ENCODE measurements at places on chromosomes 1 and 21.

GRCh38 chr1:184596950-184597645 lies 157.6 kb downstream of the EDEM3 start:
- no peak for DNase-seq

DNA sequence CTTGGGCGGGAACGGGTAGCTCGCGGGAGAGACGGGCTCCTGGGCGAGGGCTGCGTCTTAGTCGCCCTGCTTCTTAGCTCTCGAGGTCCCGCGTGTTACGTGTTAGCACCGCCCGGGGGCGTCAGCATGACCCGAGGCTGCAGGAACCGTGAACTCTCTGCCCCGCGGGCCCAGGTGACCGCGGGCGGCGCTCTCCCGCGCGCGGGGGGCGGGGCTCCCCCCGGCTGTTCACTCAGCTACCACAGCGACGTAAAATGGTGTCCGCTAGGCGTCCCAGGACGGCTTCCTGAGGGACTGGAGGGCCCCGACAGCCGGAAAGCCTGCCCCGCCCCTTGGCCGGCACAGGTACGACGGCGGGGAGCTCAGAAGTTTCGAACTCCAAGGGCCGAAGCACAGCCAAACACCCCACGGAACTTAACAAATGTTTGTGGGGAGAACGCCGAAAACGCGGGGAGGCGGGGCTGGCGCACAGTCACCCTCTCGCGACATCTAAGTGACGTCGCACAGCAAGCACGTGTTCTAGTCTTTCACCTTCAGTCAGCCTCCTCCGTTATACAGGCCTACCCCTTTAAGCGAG lies 780 bp upstream of the RBM15 start:
- DNase-seq: no peak

GRCh38 chr1:184424157-184424556 lies 37.3 kb downstream of the C1orf21 start:
- no peak for DNase-seq

- no peak for DNase-seq
Observed at GRCh38 chr21:42650033-42650370, 3.4 kb upstream of the PDE9A start.

GRCh38 chr1:54888080-54888733 lies 1.2 kb upstream of the DHCR24 start:
- no peak for DNase-seq

- no peak for DNase-seq
Observed at GRCh38 chr1:106995970-106996369, 60.5 kb upstream of the PRMT6 start.

DNA sequence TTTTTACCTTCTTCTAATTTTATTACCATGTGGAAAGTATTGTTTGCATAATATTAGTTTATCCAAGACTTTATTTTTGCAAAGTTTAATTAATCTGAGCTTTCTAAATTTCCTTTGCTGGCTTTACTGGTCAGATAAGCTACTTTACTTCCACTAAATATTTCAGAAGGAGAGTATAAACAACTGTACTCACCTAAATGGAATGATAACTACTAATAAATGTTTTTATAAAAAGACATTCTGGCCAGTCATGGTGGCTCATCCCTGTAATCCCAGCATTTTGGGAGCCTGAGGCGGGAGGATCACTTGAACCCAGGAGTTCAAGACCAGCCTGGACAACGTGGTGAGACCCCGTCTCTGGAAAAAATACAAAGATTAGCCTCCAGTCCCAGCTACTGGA lies 36.0 kb downstream of the ATP8B2 start:
- DNase-seq: no peak

DNA sequence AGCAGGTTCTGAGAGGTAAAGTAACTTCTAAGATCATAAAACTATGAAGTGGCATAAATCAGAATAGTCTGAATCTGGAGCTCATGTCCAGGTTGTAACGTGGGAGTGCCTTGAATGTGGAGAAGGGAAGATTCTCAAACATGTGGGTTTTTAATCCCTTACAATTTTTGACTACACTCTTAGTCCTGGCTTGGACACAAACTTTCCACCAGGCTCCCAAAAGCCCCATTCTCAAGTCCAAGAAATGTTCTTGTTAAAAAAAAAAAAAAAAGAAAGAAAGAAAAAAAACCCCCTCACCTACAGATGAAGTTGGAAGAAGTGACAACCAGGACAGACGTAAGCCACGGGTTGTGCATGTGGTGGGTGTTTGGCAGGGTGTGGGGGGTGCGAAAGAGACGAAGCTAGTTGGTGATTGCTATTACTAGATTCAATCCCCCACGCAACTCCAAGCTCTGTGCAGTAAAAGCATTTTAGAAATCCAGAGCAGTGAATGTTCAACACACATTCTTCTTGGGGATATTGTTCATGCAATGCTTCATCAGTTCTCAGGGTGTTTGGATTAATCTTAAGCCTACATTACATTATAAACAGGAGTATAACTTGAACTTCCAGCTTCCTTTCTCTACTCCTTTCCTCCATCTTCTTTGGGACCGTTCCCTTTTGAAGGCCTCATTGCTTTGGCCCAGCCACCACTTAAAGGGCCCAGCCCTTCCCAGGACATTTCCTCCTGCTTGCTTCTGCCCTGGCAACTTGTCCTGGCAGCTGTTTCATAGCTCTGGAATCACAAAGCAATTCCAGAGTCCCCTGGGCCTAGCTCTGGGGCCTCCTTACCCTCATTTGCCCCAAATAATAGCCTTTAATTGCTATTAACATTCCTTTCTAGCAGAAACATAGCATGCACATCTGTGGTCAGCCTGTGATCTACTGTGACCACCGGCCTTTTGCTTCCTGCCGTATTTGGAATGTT lies 41.8 kb downstream of the PHC2 start:
- no peak for DNase-seq

DNA sequence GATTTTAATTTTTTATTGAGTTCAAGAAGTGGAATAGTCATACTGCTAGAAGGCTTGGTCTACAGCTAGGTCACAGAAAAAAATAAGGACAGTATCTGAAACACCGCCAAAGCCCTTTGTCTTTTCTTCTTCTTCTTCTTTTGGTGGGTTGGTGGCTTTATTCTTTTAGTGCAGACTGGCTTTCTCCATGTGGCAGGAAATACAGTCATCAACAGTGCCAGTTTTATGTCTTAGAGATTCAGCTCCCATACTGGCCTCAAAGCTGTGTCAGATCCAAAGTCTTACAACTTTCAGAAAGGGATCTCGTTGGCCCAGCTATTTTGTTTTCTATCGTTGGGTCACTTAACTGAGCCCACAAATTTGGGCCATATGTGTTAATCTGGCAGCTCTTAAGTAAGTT lies 58.2 kb downstream of the FNBP1L start:
- DNase-seq: no peak

- DNase-seq: no peak
Observed at GRCh38 chr1:185151215-185151614, 5.5 kb downstream of the TRMT1L start.

GRCh38 chr1:233183226-233184020 lies 112.1 kb downstream of the PCNX2 start:
- DNase-seq: no peak

DNA sequence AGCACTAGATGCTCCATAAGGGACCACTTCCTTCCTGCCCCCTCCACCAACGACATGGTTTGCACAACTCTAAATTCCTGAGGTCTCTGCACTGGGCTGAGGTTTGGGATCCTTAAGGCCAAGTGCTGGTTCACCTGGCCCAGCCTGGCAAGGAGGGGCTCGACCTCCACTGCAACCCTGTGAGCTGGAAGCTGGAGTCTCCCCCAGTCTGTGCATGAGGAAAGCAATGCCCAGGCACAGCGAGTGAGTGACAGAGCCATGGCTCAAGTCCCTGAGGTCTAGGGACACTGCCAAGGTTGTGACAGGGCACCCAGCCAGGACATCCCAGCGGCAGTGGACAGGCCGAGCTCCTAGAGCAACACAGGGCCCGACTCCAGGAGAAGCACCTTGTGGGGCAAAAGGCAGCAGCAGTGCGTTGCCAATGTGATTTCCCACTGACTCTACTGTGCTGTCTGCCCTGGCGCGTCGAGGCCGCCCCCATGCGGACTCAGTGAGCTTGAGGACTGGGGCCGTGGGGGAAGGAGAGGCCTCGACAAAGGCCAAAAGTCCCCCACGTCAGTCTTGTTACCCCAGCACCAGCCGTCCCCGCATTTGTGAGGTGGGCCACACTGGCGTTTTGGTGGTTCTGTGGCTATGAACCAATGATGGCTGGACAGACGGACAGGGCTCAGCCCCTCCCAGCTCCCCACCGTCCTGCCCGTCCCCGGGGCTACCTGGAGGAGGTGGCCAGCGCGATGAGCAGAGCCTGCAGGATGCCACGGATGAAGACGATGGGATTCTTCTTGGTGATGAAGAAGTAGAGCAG lies 30.0 kb downstream of the PODN start:
- no peak for DNase-seq

GRCh38 chr1:231882790-231883189 lies 256.2 kb downstream of the DISC1 start:
- no peak for DNase-seq

GRCh38 chr1:12552111-12552888 lies 65.7 kb downstream of the DHRS3 start:
- no peak for DNase-seq

DNA sequence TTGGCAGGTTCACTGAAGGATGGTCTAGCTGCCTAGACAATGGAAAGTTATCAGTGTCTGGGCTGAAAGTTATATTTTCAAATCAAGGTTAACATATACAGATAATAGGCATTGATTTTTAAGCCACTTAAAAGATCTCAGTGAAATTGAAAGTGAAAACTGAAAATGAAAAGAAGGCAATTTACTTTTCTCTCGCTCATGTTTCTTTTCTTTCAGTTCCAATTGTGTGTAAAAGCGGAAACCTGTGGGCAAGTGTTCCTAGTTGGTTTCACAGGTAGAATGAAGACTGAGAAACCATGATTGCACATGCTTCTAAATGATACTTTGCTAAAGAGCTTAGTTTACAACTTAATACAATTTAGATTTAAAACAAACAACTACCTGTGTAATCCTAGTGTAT lies 383.7 kb downstream of the ZP4 start:
- no peak for DNase-seq

DNA sequence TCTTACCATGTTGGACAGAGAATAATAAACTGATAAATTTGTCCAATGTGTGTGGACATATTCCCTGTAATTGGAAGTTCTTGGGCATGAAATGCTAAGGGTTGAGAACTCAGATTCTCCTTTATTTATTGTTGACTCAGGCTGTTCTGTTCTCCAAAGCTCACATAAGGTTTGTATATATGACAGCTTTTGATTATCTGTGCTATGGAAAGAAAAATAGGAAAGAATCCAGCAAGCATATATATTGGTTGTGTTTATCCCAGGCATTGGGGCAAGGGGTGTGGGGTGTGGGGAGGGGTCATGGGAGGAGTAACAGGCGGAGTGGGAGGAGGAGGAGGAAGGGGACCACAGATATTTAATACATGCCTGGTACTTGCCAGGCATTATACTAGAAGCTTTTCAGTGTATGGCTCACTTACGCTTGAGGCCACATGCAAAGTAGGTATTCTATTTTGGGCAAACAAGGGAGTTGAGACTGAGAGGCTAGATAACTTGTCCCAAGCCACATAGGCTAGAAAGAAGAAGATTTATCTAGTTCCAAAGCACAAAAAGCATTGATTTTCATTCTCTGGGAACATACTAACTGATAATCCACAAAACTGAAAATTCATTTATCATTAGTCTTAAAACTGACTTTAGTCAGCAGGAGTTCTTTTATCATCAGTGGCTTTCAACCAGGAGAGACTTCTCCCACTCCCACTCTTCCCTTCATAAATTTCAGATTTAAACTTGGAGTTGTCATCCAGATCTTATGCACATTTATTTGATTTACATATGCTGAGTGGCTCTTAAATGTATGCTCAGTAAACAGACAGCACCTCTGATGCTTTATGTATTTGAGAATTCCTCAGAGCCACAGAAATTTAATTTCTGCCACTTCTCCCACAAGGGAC lies 27.2 kb downstream of the NGF start:
- no peak for DNase-seq

GRCh38 chr1:227885135-227885647 lies 62.5 kb downstream of the WNT9A start:
- DNase-seq: no peak

- DNase-seq: no peak
Observed at GRCh38 chr1:160309185-160309557, 24.2 kb upstream of the PEX19 start.

DNA sequence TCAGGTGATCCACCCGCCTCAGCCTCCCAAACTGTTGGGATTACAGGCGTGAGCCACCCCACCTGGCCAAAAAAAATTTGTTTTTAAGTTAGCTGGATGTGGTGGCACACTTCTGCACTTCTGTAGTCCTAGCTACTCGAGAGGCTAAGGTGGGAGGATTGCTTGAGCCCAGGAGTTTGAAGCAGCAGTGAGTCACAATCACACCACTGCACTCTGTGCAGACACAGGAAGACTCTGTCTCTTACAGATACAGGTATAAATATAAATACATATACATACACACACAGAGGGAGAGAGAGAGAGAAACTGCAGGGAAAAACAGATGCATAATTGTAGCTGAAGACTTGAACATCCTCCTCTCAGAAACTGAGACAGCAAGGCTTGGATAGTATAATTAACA lies 34.8 kb upstream of the EPS15 start:
- no peak for DNase-seq
